T-helper 1 cell (primary cell): ENCODE measurements at places on chromosomes 3 and 15.

- DNase-seq = no peak
These were observed 6.6 kb upstream of the SSR3 start for GRCh38 chr3:156561533-156561932.

GRCh38 chr3:29331035-29331434 lies 50.2 kb downstream of the RBMS3 start:
- no peak for DNase-seq

DNA sequence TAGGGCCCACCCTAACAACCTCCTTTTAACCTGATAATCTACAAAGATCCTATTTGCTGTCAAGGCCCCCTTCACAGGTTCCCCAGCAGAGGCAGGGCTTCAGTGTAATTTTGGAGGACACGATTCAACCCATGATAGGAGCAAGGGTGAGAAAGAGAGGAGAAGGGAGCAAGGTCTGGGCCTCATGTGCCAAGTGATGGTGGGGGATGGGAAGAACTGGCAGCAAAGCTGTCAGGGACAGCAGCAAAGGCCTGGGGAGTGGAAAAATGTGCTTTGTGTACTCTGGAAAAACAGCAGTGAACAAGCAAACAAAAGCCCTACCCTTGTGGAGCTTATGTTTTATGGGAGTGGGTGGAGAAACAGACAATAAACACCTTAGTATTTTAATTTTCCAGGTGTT lies 2.7 kb upstream of the GALNT15 start:
- no peak for DNase-seq

DNA sequence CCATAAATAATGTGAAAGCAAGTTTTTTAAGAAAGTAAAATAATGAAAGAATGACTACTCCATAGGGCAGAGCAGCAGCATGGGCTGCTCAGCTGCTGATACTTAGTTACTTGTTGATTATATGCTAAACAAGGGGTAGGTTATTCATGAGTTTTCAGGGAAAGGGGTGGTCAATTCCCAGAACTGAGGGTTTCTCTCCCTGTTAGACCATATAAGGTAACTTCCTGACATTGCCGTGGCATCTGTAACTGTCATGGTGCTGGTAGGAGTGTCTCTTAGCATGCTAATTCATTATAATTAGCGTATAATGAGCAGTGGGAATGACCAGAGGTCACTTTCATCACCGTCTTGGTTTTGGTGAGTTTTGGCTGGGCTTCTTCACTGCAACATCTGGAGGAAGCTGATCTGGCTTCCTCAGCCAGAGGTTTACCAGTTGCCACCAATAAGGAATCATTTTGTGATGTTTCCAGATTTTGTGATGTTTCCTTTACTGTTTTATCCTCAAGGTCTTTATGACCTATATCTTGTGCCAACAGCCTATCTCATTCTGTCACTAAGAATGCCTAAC lies 121.8 kb upstream of the CHL1 start:
- no peak for DNase-seq

- no peak for DNase-seq
These were observed 13.0 kb upstream of the MYO5C start for GRCh38 chr15:52308446-52309153.

DNA sequence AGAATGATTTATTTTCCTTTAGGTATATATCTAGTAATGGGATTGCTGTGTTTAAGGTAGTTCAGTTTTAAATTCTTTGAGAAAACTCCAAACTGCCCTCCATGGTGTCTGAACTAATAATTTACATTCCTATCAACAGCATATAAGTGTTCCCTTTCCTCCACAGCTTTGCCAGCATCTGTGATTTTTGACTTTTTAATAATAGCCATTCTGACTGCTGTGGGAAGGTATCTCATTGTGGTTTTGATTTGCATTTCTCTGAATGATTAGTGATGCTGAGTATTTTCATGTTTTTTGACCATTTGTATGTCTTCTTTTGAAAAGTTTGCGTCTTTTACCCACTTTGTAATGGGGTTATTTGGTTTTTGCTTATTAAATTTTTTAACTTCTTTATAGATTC lies 571.6 kb upstream of the CCDC54 start:
- DNase-seq = no peak

DNA sequence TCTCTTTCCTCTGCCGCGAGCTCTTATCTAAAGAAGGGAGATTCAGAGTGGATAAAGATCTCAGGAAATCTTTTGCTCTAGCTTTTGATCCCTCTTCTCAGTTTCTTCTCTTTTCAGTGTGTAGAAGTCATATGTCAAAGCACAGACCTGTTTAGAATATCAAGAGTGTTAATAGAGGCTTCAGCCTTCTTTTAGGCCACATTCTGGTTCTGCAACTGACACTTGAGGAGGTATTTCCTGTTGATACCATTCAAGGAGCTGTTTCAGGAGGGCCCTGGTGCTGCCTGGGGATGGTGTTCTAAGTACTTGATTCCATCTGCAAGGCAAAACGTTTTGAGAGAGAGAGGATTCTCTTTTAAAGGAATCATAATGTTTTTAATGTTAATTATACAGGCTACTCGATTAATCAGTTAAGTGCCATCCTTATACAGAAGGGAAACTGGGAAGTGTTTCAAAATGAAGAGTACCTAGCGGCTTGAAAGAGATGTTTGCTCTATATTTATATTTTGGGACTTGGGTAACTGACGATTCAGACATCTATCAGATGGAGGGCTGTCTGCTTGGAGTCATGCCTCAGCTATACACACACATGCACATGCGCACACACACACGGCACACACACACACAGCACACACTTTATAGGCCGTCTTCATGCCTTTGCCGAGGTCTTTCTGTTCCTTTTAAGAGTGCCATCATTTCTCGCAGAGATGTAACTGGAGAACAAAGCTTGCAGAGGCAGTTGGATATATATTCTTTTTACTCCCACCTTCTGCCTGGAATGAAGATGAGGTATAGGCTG lies 313.9 kb downstream of the PTPRG start:
- DNase-seq = no peak

DNA sequence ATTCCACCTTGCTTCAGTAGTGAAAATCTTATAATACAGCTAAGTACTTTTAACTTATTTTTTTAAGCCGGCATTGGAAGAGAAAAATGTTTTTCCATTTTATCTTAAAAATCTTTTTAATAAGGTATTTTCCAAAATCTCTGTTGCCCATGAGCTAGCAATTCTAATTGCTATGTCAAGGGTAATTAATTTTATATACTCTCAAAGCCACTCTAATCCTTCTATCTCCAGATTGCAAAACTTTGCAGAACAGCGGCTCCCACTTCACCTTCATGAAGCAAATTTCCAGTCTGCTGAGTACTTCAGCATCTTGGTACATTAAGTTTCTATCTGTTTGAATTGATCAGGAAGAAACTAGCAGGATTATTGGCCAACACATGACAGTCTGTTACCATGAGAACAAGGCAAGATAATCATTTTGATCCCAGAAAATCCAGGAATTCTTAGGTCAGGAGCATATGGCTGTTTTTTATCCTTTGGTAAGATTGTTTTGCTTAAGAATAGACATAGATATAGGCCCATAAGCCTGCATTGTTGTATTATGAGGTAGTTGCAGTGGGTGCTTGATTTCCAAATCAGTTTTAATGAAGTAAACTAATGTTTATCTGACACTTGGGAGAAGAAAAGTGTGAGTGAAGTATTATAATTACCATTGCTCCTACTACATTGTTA lies 6.0 kb downstream of the TIPARP start:
- no peak for DNase-seq

- DNase-seq = no peak
These were observed 38.7 kb downstream of the PDIA5 start for GRCh38 chr3:123105201-123106189.

DNA sequence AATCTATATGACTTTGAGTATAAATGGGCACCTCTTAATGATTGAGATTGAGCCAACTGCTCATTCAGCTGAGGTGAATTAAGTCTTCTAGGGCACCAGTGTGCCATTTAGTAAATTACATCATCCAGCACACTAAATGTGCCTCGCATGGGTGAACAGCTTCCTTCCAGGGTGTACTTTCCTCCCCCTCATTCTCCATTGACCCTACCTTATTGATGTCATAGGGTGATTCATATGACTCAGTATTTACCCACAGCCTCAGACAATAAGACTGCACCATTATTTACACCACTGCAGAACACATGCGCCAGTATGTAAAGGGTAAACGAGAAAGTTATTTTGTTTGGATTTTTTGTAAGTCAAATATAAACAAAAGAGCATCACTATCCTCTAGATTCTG lies 185.2 kb upstream of the ARL6 start:
- no peak for DNase-seq

- DNase-seq = peak; percentile 10
These were observed at the start of gene IL5RA for GRCh38 chr3:3110299-3110630. IL5RA (minus strand) TSS chr3:3110374; CDS start chr3:3104984, 5,390 bp downstream.

GRCh38 chr3:146750196-146750595 lies 145.1 kb upstream of the PLSCR5 start:
- DNase-seq = no peak

- DNase-seq = no peak
These were observed 263 bp downstream of the ST8SIA2 start for GRCh38 chr15:92393980-92394308.

DNA sequence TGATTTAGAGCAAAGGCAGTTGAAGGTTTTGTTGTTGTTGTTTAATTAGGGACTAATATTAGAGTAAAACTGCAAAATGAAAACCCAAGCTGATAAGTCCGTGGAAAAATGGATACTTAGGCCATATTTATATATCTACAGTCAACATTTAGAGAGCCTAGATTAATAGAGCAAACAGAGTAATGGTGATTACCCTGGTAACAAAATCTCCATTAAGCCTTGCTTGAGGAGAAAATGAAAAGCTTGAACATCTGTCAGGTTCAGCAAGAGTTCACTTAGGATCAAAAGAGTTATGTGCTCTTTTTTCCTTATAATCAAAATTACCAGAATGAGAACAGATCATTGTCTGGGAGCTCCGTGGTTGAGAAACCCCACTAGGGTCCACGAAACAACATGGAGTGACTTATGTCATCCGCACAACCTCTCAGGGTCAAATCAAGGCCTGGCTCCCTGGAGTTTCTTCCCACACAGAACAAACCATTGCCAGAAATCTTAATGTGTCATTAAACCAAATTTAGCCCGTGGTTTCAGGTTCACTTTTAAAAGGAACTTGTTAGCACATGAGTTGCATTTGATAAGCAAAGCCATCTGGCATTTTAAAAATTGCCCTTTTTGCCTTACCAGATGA lies 381.2 kb downstream of the GABRB3 start:
- no peak for DNase-seq

DNA sequence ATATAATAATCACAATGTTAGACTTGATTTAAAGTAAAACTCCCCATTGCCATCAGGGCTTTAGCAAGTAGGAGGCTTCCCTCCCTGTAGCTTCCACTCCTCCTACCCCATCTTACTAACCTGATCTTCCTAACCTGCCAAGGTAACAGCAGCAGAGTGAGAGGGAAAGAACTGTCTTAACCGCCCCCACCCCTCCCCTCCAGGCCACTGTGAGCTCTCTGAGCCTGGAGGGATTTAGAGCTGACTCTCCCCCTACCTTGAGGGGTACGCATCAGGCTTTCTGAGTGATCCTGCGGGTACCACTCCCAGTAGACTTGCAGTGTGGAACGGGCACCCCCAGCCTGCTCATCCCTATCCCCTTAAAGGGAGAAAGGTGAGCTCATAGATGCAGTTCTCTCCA lies 11.4 kb upstream of the PRSS50 start:
- no peak for DNase-seq

GRCh38 chr15:86611417-86612040 lies 531.9 kb downstream of the AGBL1 start:
- DNase-seq = peak; percentile 5

DNA sequence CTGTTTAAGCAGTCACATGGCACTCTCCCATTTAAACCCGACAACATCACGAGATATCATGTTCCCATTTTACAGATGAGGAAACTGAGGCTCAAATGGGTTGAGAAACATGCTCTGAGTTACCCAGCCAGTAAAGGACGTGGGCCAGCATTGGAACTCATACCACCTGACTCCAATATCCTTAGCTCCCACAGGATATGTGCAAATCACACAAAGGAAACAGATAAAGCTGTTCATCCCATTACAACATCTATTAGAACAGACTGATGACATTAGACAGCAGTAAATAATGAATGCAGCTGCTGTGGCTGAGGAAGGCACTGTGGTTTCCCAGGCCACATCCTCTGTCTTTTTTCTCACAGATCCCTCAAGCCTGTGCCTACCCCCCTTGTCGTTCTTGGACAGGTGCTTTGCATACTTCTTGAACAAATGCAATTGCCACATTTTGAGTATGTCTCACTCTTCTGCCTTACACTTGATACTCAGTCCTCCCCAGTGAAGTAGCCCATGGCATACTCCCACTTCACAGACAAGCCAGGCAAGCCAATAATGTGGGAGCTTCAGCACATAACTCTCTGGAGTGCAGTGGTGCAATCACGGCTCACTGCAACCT lies 17.7 kb downstream of the FRMD4B start:
- DNase-seq = peak; percentile 71

DNA sequence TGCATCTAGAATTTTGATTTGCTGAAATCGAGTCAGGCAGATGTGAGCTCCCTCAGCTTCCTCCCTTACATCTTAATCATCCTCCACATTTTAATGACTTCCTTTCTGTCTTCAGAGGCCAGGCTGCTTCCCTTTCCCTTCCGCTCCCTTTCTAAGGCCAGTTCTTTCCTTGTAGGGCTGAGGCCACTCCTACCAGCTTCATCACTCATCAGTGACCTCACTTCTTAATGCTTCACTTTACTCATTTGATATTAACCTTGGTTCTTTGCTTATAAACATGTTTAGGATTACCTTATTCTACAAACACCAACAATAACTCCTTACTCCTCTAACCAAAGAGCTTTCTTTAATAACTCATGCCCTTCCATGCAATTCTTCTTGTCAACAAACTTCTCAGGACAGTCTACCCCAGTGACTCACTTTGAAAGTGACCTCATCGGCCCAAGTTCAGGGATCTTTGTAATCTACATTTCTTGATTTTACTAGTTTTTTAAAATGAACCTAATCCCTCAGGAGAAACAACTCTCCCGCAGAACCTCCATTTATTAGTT lies 23.9 kb downstream of the ILDR1 start:
- no peak for DNase-seq

- DNase-seq = no peak
These were observed 142.2 kb downstream of the FOXP1 start for GRCh38 chr3:71441217-71441924.

DNA sequence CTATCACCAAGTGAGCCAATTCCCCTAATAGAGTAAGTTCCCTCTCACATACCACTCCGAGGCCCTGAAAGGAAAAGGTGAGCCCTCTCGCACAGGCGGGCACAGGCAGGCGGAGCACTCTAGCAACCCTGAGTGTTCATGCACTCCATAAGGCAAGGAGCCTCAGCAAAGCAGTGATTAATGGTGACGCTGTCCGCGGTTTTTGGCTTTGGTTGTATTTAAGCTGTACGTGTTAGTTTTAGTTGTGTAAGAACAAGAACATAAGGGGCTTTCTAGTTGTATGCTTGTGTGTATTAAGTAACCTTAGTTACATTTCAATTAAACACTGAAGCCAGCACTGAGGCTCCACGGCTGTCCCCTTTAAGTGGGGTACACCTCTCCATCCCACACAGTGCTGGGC lies 33.1 kb downstream of the KLHL25 start:
- no peak for DNase-seq

GRCh38 chr3:42701371-42702065 lies 1.1 kb downstream of the HHATL start:
- DNase-seq = peak; percentile 54

- no peak for DNase-seq
These were observed 459.6 kb downstream of the NSUN3 start for GRCh38 chr3:94522488-94522887.

- DNase-seq = no peak
These were observed 50.9 kb downstream of the FAM98B start for GRCh38 chr15:38504680-38505467.

GRCh38 chr3:56918111-56918568 lies 116.4 kb upstream of the ARHGEF3 start:
- DNase-seq = peak; percentile 79

GRCh38 chr3:194237110-194237509 lies 101.2 kb downstream of the HES1 start:
- DNase-seq = no peak
